ENCODE measurements at places on chromosomes 16 and 17.
A peak's percentile ranks its signal among the peaks of the same experiment; 100 is the strongest.

DNA sequence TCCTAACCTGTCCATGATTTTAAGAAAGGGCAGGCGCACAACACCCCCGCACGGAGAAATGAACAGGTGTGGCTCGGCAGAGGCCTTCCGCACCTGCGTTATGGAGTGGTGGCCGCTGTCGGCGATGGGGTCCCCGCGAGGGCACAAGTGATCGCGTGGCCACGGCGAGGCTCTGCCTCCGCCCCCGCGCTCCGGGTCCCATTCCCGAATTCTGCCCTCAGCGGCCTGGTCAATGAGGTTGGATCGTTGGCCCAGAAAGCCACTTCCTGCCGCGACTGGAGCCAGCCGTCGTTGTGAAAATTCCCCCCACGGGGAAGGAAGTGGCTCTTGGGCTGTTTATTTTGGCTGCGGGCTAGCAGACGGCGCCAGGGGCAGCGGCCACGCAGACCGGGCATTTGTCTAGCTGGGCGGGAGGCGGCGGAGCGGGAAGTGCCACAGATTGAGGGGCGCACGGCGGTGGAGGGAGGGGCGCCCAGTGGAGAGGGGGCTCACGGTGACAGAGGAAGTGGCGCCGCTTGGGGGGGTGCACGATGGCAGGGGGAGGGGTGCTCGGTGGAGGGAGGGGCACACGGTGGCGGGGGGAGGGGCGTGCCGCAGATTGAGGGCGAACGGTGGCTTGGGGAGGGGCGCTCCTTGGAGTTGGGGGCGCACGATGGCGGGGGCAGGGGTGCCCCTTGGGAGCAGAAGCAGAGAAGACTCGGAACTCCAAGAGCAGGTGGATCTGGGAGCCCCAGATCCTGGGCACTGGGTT lies 25.0 kb downstream of the MRC2 start:
- DNase-seq: peak; percentile 29

- DNase-seq: peak; percentile 10
Measured at GRCh38 chr16:78689028-78689427, 589.6 kb downstream of the WWOX start.

DNA sequence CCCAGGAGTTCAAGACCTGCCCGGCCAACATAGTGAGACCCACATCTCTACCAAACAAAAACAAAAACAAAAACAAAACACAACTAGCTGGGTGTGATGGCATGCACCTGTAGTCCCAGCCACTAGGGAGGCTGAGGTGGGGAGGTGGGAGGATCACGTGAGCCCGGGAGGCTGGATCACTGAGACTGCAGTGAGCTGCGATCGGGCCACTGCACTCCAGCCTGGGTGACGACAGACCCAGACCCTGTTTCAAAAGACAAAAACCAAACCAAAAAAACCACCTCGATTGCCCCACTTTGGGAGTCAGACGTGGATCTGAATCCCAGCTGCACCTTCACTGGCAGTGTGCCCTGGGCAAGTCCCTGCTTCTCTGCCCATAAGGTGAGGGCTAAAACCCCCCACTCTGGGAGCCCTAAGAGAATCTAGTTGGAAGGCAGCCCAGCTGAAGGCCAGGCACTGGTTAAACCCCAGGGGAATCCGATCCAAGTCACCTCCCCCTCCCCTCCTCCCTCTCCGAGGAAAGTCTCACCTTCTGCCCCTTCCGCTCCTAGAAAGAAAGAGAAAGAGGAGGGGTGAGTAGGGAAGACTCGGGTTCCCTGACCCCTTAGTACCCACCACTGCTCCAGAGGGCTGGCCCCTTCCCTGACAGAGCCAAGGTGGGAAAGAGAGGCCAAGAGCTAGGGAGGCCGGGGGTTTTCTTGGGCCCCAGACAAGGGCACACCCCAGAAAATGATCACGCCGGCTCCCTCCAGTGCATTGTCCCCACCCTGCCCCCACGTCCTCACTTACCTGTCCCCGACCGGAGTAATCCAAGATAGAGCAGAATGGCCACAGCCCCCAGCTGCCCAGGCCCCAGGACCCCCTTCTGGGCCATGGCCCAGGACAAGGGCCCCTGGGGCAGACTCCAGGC lies 647 bp downstream of the PRSS8 start:
- peak; percentile 73 for DNase-seq

- no peak for DNase-seq
Measured at GRCh38 chr16:85346404-85347212, 234.3 kb upstream of the CIBAR2 start.

- no peak for DNase-seq
Measured at GRCh38 chr16:49352892-49353291, 20.7 kb upstream of the C16orf78 start.

- DNase-seq: peak; percentile 97
Measured at GRCh38 chr17:40284085-40284713, 3.5 kb upstream of the CDC6 start.

Data from epithelial cell of esophagus (primary cell).